Fibroblast of upper back skin (primary cell): ENCODE measurements at places on chromosomes 12 and 14.

- no peak for DNase-seq
Observed at GRCh38 chr12:131745706-131746105, 34.8 kb downstream of the SFSWAP start.

GRCh38 chr14:71202881-71203280 lies 295.6 kb downstream of the PCNX1 start:
- DNase-seq, result peak; percentile 40

- DNase-seq, result peak; percentile 96
Observed at GRCh38 chr14:58815161-58815701, 177.5 kb downstream of the DACT1 start.

DNA sequence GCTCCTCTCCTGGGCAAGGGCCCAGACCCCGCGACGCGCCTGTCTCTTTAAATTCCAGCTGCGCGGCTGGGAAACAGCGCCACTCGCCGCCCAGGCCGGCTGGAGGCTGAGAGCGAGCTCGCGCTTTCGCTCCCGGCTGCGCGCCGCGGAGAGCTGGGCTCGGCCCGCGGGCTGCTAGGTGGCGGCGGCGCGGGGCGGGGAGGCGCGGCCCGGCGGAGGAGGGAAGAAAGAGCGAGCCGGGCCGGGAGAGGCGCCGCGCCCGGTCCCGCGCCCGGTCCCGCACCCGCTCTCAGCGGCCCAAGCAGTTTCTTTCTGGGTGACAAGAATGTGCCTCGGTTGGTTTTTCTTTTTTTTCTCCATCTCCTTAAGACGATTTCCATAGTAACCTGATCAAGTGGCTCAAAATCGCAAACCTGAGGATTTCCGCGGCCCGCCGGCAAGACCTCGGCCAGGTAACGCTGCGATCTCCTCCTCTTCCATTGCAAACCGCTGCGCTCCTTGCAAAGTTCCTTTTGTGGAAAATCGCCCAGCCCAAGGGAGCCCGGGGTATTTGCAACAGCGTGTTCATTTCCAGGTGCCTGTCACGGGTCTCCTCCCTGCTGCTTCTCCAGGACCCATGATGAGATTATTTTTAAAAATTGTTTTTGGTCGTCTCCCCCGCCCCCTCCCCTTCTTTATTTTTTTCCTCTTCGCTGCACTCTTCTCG lies 259.5 kb upstream of the E2F7 start:
- DNase-seq, result peak; percentile 75

DNA sequence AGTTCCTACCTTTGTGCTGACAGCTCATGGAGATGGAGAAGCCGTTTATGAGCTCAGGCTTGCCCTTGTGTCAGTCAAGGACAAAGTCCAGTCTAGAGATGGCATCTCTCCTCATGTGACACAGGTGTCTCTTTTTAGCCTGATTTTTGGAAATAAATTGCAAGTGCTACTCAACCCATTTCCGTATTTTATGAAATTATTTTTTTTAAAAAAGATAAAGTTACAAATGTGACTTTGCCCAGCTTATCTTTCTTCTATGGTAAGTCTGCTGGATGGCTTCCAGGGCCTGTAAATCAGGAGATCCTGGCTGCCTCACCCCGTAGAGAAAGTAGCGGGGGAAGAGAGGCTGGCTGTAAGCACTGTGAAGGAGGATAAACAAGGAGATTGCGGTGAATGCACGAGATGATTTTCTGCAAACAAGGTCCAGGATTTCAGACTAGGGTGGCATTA lies 169.7 kb downstream of the MYRFL start:
- no peak for DNase-seq

DNA sequence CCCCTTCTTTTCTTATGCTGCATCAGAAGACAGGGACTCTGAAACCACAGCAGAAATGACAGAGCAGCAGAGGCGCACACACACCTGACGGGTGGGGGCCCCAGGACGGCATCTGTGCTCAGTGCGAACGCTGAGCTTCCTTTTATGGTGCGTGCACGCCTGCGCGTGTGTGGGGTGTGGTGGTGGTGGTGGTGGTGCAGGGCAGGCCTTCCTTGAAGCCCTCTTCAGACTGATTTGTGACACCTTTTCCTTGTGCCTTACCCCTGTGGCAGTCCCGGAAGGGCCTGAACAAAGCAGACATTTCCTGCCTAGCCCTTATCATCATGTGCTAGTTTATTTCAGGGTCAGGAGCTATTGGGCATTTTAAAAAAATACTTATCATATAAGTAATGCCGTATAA lies 75.7 kb downstream of the TSPAN9 start:
- no peak for DNase-seq

DNA sequence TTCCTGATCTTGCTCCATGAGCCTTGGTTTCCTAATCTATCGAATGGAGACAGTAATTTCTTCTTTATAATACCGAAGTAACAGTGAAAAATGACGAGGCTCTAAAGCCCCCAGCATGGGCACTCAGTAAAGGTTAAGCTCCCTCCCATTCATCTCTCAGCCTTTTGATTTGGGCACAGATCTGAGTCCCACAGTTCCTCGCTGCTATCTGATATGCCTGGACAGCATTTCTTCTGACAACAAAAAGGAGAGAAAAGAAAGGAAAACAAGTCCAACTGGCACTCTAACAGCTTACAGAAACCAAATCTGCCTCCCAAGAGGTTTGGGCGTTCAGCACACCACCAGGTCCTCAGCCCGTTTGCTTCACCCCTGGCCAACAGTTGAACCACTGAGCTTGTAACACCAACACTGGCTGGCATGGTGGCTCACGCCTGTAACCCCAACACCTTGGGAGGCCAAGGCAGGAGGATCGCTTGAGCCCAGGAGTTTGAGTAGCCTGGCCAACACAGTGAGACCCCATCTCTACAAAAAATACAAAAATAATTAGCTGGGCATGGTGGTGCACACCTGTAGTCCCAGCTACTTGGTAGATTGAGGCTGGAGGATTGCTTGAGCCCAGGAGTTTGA lies 19.5 kb downstream of the CCDC88C start:
- no peak for DNase-seq

DNA sequence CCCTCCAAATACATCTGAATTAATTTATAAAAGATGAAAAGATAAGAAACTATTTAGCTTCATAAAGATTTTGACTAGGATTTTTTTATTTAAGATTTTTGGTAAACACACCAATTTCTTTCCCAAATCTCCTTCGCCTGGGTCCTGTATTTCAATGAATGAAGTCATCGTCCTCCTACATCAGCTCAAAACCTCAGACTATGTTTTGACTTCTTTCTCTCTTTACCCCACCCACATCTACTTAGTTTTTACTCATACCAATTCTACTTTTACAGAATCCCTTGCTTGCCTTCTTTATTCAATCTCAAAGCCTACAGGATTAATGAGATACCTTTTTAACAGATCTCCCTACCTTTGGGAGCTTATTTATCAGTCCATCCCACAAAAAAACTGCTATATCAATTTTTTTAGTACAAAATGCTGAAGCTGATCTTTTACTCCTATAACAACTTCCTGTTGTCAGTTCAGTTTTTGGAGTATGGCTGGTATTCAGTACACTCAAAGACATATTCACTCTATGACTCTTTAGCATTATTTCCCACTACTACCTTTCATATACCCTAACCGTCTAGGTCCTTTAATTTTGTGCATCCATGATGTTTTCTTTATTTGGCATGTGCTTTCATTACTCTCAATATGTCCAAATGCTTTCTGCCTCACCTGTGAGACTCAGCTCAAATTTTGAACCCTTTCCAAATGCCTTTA lies 18.7 kb upstream of the CCDC91 start:
- no peak for DNase-seq

- peak; percentile 63 for DNase-seq
Observed at GRCh38 chr14:69423279-69423678, 24.8 kb downstream of the SLC39A9 start.

DNA sequence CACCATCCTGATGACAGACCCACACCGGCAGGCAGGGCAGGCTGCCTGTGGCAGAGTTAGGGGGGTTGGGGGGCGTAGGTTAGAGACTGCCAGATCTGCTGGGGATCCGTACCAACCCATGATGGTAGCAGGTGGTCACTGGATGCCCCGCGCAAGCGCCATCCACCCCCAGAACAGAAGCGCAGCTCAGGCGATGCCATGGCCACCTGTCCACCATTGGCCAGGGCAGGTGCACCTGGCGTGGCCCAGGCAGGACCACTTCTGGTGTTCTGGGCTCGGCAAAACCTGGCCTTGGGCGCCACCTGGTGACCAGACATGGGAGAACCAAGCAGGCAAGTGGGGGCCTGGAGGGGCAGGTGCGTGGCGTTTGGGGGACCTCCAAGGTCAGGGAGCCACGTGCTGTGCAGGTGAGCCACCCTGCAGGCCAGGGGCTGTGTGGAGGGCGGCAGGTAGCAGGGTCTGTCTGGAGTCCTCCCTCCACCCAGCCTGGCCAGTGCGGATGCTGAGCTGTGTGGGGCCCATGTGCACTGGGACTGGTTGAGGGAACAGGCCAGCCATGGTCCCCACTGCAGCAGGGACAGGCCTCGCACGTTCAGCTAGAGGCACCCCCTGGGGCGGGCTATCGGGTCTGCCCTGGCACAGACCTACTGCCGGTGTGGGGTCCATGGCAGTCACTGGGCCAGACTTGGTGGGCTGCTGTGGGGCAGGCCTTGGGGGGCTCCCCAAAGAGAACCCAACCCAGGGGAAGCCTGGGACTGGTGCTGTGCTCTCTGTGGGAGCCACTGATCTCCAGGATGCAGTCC lies 15.6 kb downstream of the BAG5 start:
- peak; percentile 46 for DNase-seq

- no peak for DNase-seq
Observed at GRCh38 chr14:89648510-89648909, 231.5 kb upstream of the FOXN3 start.

GRCh38 chr12:122499991-122500684 lies 594 bp downstream of the ZCCHC8 start:
- peak; percentile 63 for DNase-seq

- DNase-seq, result no peak
Observed at GRCh38 chr12:41992022-41992421, 152.7 kb downstream of the GXYLT1 start.

GRCh38 chr12:27252934-27253333 lies 8.8 kb downstream of the STK38L start:
- no peak for DNase-seq

- DNase-seq, result peak; percentile 6
Observed at GRCh38 chr12:113413488-113413939, 8.7 kb upstream of the SDSL start.

DNA sequence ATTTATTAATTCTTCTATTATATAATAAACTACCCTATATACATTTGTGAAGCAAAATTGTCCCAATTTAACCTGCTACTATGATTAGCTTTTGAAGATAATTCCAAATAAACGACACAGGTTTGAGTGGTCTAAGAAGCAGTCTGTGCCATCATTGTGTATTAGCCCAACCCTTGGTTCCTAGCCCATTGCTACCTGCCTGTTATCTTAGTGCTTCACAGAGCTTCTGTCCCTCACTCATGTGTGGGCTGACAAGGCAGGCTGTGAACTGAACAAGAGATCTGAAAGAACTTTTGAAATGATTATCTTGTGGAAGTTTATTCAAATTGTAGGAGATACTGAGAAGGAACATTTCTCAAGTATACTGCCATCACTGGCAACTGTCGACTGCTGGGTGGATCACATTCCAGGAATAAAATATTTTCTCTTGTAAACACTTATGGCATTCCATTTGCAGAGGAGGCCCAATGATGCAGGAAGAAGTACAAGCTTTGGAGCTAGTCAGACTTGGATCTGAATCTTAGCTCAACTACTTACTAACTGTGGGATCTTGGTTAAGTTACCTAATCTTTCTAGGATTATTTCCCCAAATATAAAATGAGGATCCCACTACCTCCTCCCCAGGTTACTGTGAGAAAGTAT lies 7.8 kb upstream of the MTERF2 start:
- DNase-seq, result peak; percentile 59

- DNase-seq, result no peak
Observed at GRCh38 chr14:93493054-93493453, 62.3 kb downstream of the UNC79 start.

DNA sequence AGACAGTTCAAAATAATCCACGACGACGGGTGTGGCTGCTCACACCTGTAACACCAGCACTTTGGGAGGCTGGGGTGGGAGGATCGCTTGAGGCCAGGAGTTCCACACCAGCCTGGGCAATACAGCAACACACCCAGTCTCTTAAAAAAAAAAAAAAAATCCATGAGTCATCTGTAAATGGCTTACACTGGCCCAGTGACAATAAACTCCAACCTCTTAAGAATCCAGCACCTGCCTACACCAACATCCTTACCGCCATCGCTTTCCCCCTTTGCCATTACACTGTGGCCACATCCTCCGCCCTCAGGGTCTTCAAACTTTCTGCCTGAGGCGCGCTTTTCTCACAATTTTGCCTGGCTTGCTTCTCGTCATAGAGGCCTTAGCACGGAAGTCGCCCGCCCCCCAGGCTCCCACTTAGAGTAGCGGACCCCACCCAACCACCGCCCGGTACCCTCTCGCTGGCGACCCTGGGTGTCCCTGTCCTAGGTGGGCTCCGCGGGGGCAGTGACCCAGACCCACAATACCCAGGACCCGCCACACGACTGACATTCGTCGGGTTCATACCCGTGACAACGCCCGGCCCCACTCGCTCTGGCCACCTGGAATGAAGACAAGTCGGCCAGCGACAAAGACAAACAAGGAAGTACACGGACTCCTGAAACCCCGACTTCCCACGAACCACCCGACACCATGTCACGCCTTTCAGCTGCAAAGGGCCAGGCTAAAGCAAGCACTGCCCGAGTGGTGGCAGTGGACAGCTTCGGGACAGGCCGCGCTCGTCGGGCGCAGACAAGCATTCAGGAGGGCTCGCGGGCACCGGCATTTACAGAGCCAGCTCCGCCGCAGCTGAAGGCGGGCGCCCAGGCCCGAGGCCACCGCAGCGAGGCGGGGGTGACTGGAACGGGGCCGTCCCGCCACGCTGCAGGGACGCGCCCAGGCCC lies 636 bp downstream of the GOLGA3 start:
- DNase-seq, result peak; percentile 72

DNA sequence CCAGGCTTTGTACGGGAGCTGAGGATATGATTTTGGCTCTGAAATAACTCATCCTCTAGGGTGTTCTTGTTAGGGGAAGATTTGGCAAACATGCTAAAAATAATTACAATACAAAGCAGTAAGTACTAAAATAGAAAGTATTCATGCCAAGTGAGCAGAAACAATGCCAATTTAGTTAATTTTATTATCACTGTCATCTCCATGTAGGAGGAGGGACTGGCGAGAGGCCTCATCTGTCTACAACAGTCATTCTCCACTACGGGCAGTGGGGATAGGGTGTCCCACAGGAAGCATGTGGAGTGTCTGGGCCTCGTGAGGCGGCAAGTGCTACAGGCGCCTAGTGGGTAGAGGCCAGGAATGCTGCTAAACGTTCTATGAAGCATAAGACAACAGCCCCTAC lies 3.3 kb downstream of the ISM2 start:
- no peak for DNase-seq
